IMR-90 (cell line): ENCODE measurements at places on chromosomes 16 and 17.

GRCh38 chr16:48507886-48508285 lies 102.1 kb downstream of the N4BP1 start:
- DNase-seq: no peak

DNA sequence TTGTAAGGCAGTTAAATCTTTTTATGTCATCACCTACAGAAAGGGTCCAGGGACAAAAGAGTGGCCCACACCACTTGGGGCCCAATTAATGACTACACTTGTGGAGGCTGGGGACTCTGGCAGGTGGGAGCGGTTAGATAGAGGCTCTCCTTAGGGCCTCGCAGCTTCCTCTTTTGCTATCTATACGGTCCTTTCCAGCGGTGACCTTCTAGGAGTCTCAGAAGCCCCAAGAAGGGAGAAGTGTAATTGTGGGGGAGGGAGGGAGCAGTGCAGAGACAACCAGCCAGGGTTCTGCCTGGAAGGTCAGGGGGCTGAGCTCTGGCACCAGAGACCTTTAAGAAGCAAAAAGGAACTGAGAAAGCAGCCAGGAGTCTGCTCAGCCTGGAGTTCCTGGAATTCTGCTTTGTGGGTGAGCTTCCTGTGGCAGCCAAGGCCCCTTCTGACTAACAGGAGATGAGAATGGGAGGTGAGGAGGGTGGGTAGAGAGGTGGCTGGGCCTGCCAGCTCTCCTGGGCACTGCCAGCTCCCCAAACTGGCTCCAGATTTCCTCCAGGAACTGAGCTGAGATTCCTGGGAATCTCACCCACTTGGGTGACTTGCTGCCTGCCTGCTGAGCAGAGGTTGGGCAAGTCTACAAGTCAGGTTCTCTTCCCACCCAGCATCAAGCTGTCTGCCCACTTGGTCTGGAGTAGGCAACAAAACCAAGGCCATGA lies 16.3 kb upstream of the MAP3K14 start:
- DNase-seq: no peak

GRCh38 chr16:88013766-88014251 lies 62.6 kb downstream of the BANP start:
- no peak for DNase-seq

DNA sequence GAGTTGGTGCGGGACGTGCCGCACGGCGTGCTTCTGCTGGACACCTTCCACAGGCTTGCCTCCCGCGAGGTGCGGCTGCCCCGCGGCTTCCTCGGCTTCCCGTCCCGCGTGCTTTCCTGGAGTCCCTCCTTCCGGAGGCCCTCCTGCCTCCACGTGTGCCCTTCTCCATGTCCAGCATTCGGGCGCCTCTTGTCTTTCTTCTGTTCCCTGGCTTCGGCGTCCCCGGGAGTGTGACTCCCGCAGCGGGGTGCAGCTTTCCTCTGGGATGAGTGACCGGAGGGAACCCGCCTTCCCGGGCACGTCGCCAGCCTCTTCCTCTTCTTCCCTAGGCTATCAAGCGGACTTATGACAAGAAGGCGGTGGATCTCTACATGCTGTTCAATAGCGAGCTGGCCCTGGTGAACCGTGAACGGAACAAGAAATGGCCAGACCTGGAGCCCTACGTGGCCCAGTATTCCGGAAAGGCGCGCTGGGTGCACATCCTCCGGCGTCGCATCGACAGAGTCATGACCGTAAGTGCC lies 23.0 kb downstream of the DNAH2 start:
- no peak for DNase-seq

GRCh38 chr16:12199524-12199923 lies 223.0 kb downstream of the SNX29 start:
- DNase-seq: no peak

- peak; percentile 82 for DNase-seq
These were observed 60.2 kb downstream of the TEX2 start for GRCh38 chr17:64202683-64203344.
